Activated naive CD4-positive, alpha-beta T cell treated with anti-CD3 and anti-CD28 coated beads for 36 hours (primary cell): ENCODE measurements at places on chromosomes 13 and 19.
A peak's percentile ranks its signal among the peaks of the same experiment; 100 is the strongest.

DNA sequence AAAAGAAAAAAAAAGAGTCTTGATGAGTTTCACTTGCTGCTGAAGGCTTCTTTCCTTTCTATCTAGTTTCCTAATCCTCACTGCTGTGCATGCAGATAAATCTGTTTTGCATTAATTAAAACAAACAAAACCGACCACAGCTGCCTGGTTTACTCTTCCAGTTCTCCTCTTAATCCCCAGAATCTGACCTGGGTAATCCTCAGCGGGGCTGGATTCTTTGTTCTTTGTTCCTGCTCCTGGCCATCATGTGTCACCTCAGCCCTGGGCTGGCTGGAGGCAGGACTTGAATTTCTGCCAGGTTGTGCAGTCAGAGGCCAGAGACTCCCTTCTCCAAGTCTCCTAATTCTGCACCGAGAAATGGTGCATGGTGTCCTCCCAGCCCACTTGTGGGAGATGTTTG lies 52.2 kb upstream of the CYP4F8 start:
- DNase-seq: no peak

DNA sequence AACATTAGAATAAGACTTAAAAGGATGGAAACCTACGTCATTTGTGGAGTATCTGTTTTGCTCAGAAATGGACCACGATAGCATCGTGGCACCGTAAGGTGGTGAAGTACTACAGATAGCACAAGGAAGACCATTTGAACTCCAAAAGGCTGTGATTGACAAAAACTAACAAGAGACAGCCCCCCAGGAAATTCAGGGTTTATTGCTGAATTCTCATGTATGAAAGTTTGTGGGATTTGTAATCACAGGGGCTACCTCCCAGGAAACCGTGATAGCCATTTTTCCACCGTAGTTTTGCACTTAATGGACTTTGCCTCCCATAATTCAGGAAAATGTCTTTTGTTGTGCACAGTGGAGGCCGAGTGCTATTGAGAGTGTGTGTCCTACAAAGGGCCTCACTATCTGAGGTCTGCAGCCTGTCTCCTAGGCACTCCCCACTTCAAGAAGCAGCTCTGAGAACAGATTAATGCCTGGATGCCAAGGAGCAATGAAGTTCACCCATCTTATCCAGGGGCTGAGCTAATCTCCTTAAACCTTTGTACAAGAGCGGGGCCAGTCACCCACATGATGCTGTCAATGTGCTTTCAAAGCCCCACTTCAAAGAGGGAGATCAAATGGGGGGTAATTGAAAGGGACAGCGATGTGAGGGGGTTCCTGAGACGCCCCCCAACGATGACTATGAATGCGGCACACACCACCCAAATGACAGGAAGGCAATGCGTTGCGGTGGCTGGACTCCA lies 182.6 kb downstream of the COL4A1 start:
- DNase-seq: no peak

GRCh38 chr19:53947624-53948023 lies 15.1 kb upstream of the CACNG8 start:
- DNase-seq: no peak

- no peak for DNase-seq
Observed at GRCh38 chr13:110772091-110772984, 58.8 kb downstream of the ING1 start.

- peak; percentile 65 for DNase-seq
Observed at GRCh38 chr19:19480688-19481087, 34.7 kb downstream of the TSSK6 start.
